ENCODE measurements at places on chromosomes 16 and 17.
A peak's percentile ranks its signal among the peaks of the same experiment; 100 is the strongest.

DNA sequence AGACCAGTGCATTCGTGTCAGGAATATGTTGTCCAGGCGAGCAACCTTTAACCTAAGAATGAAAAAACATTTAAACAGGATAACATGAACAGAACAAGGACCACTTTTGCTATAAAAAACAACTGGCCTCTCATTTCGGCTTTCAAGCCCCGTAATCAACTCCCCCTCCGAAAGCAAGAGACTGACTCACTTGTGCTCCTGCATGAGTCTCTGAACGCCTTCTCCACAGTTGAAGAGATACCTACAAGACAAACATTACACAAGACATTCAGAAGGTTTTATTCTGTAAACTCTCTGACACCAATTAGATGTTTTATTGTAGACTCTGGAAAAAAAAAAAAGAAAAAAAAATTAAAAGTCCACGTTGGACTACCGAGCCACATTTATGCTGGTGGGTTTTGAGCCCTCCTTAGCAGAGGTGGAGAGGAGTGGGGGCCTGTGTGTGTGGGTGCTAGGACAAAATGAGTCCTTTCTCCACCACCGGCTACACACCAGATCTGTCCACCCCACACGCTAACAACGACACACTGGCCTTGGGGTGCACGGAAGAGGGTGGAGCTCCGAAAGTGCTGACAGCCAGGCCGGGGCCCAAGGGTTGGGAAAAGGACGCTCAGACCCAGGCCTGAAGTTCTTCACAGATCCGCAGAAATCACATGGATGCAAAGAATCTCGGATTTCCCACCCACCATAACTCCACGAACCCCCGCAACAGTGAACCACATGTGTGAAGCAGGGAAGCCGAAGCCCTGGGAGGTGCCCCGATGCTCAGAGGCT, 759 bp downstream of the ELAC2 start:
- DNase-seq: no peak

DNA sequence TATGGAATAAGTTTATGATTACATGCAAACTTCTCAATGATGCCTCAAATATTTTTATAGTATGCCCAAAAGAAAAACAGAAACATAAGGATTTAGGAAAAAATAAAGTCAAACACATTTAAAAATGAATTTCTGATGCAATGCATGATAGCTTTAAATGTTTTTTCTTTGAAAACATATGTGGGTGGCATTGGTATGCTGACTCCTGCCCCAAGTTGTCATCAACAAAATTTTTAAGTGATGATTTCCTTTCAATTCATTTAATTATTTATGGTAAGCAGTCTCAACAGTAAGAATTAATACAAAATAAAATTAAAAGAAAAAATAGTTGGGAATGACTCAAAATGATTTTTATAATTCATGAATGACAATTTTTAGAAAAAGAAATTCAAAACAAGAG, 104.9 kb downstream of the CEP112 start:
- DNase-seq: no peak

- DNase-seq: peak; percentile 59
These were observed 1.4 kb downstream of the PRAC2 start for GRCh38 chr17:48724251-48725003.

- DNase-seq: peak; percentile 46
These were observed at the start of gene NT5C3B for GRCh38 chr17:41835800-41836549. Gene NT5C3B, minus strand, starts transcription at chr17:41836232. Its CDS starts 39 bp downstream, at chr17:41836193.

- DNase-seq: no peak
These were observed 24.3 kb downstream of the CD300A start for GRCh38 chr17:74490716-74491115.

DNA sequence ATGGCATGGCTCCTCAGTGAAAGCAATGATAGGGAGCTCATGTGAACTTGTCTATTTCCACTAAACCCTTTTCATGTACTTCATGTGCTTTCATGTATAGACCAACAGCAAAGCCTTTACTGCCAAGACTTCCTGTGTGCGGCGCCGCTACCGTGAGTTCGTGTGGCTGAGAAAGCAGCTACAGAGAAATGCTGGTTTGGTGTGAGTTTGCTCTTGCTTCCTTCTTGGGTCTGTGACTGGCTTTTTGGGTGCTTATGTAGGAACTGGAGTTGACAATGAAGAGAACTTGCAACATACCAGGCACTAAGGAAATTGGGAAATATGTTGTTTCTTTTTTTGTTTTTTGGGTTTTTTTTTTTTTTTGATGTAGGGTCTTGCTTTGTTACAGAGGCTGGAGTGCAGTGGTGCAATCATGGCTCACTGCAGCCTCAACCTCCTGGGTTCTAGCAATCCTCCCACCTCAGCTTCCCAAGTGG, 5.7 kb downstream of the SNX11 start:
- DNase-seq: no peak

DNA sequence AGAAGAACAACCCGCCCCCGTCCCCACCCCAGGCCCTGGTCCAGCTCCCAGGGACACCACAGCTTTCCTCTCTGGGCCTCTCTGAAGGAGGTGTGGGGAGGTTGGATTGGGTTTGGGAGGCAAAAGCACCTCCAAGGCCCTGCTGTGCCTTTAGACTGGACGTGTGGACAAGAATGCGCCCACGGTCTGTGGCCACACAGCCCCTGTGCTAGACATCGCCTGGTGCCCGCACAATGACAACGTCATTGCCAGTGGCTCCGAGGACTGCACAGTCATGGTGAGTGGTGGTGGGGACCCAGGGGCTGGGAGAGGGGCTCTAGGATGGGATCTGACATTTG, 3.0 kb downstream of the CORO1A start:
- no peak for DNase-seq

DNA sequence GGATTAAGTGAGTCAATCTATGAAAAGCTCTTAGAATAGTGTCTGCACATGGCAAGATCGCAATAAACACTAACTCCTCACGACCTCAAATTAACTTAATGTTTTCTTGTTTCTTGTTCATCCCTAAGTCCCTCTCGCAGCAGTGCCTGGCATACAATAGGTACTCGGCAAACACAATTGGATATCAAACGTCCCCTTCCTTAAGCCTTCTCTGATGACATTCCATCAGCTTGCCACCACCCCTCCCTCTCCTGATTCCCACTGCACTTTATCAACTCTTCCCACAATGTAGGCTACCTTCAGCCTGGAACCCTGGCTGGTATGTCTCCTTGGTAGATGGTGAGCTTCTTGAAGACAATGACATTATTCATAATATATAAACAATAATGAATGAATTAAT, 33.3 kb downstream of the CCDC42 start:
- DNase-seq: no peak

DNA sequence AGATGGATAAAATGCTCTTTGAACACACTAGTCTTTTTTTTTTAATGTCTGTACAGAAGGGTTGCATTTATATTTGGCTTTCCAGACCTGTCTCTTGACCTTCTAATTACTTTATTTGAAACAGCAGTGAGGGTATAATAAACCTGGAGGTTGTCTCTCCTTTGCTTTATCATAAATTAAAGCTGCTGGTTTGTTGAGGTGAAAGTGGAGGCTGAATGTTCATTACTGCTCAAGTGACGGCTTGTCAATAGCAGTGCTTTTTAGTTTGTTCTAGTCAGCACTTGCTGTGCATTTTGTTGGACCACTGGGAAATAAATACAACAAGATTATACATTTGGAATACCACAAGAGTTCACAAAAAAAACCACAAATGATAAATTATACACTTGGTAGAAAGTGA, 264.2 kb downstream of the IRX3 start:
- DNase-seq: no peak

DNA sequence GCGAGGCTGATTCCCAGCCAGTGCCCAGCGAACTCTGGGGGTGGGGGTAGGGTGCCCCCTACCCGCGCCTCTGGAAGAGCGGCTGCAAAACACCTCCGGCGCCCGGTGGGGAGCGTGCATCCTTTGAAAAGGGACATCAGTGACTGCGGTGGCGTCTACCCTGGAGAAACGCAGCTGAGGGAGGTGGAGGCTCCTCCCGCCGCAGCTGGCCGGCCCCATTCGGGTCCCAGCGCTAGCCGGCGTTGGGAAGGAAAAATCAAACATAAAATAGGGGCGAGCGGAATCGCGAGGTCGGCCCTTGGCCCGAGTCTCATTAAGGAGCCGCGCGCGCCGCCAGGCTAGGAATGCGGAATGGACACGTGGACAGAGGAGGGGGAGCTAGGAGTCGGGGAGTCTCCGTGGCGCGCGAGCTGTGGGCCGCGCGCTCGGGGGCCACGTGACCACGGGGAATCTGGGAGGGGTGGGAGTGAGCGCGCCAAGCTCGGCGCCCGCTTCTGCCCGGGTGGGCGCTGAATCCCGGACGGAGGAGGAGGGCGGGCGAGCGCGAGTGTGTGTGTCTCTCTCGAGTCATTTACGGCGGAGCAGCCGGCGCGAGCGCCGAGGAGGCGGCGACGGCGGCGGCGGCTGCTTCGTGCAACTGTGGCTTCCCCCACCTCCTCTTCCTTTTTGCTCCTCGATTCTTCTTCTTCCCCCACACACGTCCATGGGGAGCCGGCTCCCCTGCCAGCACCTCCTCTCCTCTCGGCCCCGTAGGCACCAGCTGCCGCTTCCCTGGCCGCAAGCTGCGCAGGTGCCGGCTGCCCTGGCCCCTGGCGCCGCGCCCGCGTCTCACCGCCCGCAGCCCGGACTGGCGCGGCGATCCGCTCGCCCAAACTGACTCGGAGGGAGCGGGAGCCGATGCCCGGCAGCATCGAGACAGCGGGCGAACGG, at the start of gene TMEM132E:
TMEM132E (plus strand) TSS at position 566 of the 930 bp plus-strand sequence. CDS start 1,495 bp downstream, outside the sequence.
- DNase-seq: peak; percentile 77

- no peak for DNase-seq
These were observed 772 bp upstream of the KIF22 start for GRCh38 chr16:29789775-29790182.

DNA sequence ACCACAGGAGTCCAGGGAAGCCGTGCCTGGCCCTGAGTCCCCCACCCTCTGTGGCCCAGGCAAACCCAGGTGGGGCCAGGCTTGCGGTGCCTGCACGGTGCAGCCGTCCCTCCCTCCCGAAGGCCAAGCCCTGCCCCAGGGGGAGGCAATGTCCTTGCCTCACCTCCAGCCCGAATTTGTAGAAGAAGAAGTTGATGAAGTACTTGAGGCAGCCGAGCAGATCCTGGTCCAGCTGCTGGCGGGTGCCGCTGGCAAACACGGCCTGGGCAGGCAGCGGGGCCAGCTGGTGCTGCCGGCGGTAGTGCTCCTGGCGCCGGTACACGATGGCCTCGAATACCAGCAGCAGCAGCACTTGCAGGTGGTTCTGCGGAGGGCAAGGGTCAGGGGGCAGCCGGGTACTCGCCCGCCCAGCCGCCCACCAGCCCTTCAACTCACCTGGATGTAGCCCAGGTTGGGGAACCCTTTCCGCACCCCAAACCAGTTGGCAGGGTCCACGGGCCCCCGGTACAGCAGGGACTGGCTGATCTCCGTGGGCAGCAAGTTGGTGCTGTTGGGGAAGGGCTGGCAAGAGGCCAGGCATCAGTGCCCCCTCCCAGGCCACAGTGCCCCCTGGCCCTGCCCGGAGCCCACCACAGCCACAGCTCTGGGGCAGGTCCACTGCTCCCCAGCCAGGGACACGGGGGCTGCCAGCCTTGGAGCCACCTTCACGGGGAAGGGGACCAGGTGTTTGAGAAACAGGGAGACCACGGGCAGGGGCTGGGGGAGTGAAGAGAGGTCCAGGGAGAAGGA, 26.1 kb downstream of the CTU2 start:
- no peak for DNase-seq

DNA sequence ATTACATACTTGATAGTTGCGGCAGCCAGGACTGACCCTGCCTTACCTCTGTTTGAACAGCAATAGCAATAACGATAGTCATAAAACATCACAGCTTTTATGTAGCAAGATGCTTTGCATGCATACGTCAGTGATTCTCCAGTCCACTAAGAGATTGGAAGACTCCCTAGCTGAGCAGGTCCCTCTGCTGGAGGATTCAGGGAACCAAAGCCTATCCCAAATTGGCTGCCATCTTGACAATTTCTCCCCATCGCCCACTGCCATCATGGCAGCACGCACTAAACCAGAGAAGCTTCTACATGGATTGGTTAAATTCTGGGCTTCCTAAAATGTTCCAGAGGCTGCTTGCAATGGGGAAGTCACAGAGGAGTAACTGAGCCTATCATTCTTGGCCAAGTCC, 360.6 kb upstream of the XYLT1 start:
- DNase-seq: no peak

GRCh38 chr16:58280846-58281301, 14.0 kb downstream of the PRSS54 start:
- no peak for DNase-seq

DNA sequence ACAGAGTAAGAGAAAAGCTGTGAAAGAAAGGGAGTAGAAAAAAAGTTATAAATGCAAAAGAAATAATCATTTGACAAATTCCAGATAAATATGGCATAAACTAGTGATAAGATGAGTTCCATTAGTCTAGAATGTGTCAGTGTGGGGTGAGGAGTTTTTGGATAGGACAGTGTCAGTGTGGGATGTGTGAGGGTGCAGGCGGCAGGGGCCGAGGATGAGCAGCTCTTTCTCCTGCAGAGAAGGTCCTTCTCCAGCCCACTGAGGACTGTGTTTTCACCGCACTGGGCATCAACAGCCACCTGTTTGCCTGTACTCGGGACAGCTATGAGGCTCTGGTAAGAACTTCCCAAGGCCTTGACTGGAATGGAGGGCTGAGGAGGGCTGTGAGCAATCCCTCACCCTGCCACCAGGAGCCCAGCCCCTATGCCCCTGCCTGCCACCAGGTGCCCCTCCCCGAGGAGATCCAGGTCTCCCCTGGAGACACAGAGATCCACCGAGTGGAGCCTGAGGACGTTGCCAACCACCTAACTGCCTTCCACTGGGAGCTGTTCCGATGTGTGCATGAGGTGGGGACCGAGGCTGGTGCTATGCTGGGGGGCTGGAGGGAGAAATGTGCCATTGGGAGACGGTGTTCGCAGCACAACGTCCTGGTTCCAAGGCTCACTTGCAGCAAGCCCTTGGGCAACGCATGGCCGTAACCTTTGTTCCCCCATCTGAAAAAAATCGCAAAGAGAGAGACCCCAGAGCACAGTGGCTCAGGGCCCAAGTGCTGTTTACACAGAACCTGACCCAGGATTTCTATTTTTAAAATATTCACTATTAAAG, 13.1 kb downstream of the RAPGEFL1 start:
- no peak for DNase-seq

DNA sequence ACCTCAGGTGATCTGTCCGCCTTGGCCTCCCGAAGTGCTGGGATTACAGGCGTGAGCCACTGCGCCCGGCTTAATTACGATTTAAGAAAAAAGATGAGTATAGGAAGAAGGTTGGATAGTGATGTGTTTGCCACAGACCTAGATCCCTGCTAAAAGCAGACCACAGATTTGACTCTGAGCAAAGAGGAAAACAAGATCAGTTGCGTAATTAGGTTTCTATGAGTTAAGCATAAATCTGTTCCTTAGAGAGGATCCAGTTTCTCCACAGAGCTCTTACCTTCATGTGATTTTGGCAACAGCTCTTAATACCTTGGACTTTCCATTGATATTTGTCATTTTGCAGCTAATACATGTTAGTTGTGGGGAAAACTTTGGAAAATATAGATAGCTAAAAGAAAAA, 31.1 kb downstream of the CDH1 start:
- DNase-seq: no peak

Data from globus pallidus (tissue), 1 donor.